Muscle of arm (tissue), 14 donors: ENCODE measurements at places on chromosomes 13 and 19. TPM values are rescaled to one million over a fixed set of nuclear protein-coding genes. Genes with fewer than 3 reads are reported as not detected.

The ZNF90 gene
- 7.3 TPM for polyA plus RNA-seq

The DIAPH3 gene
- 5.3 TPM for polyA plus RNA-seq

- DNase-seq = no peak
Observed at GRCh38 chr13:25881136-25881926, 170.5 kb downstream of the SHISA2 start.

DNA sequence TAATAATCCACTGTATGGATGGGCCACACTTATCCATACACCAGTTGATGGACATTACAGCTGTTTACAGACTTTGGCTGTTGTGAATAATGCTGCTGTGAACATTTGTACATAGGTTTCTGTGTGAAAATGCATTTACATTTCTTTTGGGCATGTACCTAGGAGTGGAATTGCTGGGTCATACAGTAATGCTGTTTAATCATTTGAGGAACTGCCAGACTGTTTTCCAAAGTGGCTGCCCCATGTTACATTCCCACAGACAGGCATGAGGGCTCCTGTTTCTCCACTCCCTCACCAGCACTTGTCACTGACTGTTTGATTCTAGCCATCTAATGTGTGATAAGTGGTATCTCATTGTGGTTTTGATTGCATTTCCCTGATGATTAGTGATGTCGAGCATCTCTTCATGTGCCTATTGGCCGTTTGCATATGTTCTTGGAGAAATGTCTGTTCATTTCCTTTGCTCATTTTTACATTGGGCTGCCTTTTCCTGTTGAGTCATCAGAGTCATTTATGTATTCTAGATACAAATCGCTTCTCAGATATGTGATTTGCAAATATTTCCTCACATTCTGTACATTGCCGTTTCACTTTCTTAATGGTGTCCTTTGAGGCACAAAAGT is 12.8 kb downstream of the TMEM255B start:
- DNase-seq = no peak

GRCh38 chr19:56217039-56217949 is 15.2 kb downstream of the ZSCAN5C start:
- peak; percentile 10 for DNase-seq

DNA sequence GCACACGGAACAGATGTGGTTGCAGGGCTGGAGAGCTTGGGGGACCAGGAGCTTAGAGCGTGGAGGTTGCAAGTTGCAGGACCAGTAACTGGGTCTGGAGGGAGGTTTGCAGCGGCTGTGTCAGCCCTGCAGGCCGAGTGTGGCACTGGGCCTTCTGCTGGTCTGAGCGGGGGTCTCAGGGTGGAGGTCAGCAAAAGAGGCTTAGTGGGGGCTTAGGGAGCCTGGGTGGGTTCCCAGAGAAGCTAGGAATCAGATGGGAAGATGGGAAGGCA is 5.8 kb upstream of the HCN2 start:
- DNase-seq = no peak

DNA sequence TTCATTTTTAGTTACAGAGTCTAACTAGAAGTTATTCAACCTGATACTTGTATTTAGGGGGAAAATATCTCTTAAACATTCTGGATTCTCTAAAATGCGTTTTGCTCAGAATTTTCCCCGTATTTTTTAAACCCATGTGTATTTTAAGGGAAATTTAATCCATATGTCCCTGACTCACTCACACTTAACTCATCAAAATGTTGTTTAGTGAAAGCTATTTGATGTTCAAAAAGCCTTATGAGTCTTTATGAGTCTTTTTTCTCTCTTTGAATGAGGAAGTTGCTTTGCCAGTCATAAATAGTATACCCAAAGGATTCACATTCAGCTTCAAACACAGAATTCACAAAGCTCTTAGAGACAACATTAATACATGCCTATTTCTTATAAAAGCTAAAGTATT is 16.4 kb downstream of the MAB21L1 start:
- DNase-seq = no peak
